ENCODE measurements at places on chromosomes 2 and 18.
A peak's percentile ranks its signal among the peaks of the same experiment; 100 is the strongest.

- no peak for DNase-seq
Observed at GRCh38 chr2:160652236-160652635, 158.6 kb upstream of the RBMS1 start.

DNA sequence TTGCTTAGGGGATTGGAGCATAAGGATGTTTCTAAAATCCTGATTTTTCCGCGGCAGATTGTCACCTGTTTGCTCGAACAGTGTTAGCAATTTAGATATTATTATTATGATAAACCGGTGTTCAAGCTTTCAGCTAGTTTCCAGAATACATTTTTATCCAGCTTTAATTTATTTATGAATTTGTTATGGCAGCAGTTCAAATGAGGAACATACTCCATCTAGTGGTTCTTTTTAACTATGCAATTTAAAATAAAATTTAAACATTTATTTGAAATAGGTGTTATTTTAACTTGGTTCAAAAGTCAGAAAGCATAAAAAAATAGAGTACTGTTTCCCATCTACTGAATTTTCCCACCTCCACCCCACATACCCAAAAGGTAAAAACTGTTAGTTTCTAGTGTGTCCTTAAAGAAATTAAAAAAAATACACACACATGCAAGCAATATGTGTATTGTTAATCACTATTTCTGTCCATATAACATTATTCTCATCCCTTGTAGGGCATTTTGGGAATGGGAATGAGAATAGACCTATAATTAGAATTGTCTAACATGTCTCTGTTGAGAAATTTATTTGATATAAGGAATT lies 23.2 kb downstream of the ACOXL start:
- no peak for DNase-seq

- no peak for DNase-seq
Observed at GRCh38 chr18:35334821-35335220, 9.4 kb downstream of the ZNF24 start.

DNA sequence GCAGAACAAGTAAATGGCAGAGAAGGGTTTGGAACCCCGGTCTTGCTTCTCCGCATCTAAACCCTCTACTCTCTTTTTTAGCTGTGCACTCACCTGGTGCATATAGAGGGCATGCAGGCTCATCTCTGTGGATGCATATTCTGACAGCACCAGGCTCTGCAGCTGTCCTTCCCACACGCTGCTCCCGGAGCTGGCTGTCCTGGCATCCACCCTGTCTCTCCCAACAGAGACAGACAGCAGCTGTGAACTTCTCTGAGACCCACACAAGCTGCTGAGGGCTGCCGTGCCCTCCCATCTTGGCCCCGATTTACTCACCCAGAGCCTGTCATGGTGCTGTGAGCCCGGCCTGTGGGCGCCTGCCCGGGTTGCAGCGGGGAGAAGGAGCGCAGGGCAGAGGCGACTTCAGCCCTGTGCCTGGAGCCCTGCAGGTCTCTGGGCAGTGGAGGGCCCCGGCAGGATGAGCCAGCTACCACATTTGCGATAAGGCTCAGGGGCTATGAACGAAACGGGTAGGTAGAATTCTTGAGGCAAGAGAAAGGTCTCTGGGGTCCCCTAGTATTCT lies 3.3 kb upstream of the ABCB6 start:
- DNase-seq, result no peak

DNA sequence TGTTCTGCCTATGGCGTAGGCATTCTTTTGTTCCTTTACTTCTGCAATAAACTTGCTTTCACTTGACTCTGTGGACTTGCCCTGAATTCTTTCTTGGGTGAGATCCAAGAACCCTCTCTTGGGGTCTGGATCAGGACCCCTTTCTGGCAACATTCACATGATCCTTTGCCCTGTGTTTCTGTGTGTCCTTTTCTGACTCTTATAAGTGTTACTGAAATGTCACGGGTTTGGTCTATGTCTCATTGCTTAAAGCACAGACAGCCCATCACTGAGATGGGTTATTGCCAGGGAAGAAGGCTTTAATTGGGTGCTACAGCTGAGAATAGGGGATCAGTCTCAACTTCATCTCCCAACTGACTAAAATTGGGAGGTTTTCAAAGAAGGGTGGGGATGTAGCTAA lies 110.9 kb upstream of the XPO1 start:
- no peak for DNase-seq

DNA sequence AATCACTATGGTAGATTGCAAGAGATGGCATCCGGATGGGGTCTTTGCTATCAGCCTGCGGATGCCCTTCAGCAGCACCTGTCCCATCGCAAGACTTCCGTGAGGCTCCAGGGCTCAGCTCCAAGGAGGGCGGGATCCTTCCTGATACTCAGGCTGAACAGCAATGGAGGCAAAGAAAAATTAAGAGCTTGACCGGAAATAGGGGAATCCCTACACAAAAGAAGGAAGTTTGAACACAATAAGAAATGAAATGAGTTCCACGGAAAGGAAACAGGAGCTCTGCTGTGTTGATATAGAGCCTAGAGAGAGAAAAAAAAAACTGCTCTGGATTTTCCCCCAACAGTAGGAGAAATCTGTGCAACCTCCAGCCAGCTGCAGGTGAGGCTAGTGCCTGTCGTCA lies 91.9 kb downstream of the ARL4C start:
- no peak for DNase-seq

GRCh38 chr2:28364610-28365009 lies 28.0 kb upstream of the FOSL2 start:
- no peak for DNase-seq

DNA sequence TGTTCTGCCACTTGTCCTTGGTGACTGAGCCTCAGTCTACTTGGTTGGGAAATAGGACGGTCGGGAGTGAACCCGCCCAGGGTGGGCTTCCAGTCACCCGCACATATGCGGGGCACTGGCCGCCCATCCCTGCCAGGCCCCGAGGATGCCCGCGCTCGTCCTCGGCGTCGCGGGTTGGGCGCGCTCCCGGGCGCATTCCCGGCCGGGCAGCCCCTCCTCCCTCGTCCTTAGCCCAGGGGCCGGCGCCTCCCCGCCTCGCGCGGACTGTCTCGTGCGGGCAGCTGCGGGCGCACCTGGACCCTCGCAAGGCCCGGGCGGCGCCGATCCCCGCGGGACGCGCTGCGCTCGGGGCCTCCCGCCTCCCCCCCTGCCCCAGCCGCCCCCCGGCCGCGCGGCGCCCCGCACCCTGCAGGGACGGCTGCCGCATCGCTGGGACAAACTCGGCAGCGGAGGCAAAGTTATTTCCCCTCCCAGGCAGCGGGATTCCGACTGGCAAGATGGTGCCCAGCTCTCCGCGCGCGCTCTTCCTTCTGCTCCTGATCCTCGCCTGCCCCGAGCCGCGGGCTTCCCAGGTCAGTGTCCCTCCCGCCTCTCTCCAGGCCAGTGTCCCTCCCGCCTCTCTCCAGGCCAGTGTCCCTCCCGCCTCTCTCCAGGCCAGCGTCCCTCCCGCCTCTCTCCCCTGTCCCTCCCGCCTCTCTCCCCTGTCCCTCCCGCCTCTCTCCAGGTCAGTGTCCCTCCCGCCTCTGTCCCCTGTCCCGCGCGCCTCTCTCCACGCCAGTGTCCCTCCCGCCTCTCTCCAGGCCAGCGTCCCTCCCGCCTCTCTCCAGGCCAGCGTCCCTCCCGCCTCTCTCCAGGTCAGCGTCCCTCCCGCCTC lies at the start of gene FBLN7:
FBLN7 (plus strand) TSS at position 227 of the 874 bp plus-strand sequence; CDS start at position 498, 271 bp downstream.
- DNase-seq, result peak; percentile 34

GRCh38 chr2:17753803-17754663 lies at the start of the genes GEN1 and SMC6:
Gene GEN1 (plus strand): TSS chr2:17754138. CDS start chr2:17759944, 5,806 bp downstream.
Gene SMC6 (minus strand): TSS chr2:17753810. CDS start chr2:17745946, 7,864 bp downstream.
- DNase-seq, result peak; percentile 92

GRCh38 chr2:191636235-191636543 lies 41.7 kb upstream of the NABP1 start:
- no peak for DNase-seq

DNA sequence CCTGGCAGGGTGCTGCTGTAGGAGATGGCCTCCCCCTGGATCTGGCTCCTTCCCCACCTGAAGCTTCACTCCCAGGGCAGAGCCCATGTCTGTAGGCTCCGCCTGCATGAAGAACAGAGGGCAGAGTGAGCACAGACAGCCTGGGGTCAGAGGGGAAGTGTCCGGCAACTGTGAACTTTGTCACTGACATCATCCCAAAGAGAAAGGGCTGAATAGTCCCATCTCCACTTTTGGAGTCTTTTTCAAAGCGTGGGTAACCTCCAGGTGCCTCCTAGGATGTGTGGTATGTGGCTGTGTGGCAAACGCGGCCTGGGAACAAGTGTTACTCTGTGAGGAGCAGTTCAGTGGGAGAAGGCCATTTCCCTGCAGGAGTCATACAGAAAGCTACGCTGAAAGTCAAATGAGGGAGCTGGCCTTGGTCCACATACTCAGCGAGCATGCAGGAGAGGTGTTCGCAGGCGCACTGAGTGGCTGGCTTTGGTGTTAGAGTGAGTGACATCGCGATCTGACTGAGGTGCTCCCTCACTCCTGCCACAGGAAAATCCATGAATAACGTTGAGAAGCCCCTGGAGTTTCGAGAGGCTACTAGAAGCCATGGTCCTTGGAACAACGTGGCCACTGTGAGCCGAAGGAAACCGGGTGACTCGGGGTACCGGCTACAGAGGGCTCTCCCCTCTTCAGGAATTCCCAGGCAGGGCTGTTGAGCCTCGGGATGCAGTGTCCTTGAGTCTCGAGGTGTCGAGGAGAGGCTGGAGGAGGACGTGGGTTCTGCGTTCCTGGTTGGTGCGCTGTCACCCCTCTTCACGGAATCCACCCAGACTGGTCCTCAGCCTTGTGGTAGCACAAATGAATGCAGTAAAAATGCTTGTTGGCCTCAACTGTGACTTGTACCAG lies 54.7 kb downstream of the CABLES1 start:
- no peak for DNase-seq

GRCh38 chr2:11899264-11899818 lies 152.9 kb downstream of the LPIN1 start:
- no peak for DNase-seq

GRCh38 chr2:222217712-222218111 lies 81.1 kb downstream of the PAX3 start:
- DNase-seq, result no peak

GRCh38 chr18:8468191-8468590 lies 141.0 kb upstream of the RAB12 start:
- DNase-seq, result no peak

DNA sequence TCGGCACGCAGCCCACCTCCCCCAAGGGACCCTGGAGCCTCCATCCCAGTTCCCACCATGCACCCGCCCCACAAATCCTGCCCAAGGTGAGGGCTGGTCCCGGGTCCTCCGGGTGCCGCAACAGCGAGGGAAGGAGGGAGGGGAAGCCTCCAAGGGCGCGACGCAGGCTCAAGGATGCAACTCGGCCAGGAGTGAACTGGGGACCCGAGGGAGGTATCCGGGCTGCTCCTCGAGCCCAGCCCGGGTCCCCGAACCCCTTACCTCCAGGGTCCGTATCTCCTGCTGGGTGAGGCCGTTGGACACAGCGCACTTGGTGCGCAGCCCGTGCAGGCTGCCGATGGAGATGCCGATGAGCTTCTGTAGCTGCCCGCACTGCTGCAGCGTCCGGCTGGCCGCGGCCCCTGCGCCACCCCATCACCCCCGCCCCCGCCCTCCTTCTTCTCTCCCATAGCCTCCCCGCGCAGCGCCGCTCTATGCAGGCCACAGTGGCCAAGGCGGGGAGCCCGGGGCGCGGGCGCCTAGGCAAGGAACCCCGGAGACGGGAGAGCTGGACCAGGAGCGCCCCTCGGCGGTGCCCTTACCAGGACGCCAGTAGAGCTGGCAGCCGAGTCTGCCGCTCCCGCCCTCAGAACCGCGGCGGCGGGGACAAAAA lies 124.1 kb downstream of the ANKRD30BL start:
- DNase-seq, result no peak

- DNase-seq, result no peak
Observed at GRCh38 chr2:122704109-122704563, 948.7 kb downstream of the TSN start.

GRCh38 chr2:167506395-167506794 lies 618.1 kb downstream of the XIRP2 start:
- no peak for DNase-seq

DNA sequence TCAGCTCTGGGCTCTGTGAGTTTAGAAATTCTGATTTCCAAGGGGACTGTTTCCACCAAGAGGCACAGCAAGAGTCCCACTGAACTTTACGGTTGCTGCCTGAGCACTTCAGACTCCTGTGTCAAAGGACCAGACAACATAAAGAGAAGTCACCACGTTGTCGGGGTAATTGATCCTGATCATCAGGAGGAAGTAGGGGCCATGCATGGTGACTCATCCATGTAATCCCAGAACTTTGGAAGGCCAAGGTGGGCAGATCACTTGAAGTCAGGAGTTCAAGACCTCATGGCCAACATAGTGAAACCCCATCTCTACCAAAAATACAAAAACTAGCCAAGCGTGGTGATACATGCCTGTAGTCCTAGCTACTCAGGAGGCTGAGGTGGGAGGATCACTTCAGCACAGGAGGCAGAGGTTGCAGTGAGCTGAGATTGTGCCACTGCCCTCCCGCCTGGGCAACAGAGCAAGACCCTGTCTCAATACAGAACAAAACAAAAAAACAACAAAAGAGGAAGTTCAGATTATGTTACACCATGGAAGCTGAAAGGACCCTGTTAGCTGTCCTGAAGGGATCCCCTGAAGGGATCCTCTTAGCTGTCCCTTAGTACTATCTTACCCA lies 9.4 kb upstream of the ASXL2 start:
- no peak for DNase-seq

DNA sequence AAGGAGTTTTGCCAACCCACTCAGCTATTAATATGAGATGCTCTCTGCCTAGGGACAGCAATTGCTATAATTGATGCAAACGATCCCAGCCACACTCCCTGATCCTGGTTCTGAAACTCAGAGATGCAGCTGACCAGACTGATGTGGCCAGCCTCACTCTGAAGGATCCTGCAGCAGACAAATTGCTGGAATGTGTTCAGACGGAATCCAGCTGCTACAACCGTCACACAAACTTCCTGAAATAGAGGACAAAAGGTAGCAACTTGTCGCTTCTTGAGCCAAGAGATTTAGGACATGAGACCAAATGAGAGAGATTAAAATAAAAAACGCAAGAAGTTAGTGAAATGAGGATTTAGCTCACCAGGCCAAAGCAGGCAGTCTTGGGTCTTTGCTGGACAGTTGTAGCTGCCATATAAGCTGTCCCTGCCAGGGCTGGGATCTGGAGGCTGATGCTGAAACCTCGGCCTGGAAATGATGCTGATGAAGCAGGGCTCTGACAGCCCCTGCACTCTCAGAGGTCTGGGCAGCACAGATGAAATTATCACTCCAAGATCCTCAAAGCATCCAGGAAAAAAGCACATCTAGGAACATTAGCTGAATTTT lies 8.3 kb upstream of the YWHAQ start:
- DNase-seq, result no peak

GRCh38 chr2:60558536-60558935 lies 5.1 kb upstream of the BCL11A start:
- DNase-seq, result no peak

GRCh38 chr2:222241128-222241870 lies 57.5 kb downstream of the PAX3 start:
- DNase-seq, result no peak
